ENCODE measurements at places on chromosomes 2 and 18. TPM values are rescaled to one million over a fixed set of nuclear protein-coding genes. Genes with fewer than 3 reads are reported as not detected.

- no peak for DNase-seq
Observed at GRCh38 chr2:23404426-23404825, 19.4 kb downstream of the KLHL29 start.

GRCh38 chr2:79596403-79596802 is 83.6 kb downstream of the CTNNA2 start:
- no peak for DNase-seq

DNA sequence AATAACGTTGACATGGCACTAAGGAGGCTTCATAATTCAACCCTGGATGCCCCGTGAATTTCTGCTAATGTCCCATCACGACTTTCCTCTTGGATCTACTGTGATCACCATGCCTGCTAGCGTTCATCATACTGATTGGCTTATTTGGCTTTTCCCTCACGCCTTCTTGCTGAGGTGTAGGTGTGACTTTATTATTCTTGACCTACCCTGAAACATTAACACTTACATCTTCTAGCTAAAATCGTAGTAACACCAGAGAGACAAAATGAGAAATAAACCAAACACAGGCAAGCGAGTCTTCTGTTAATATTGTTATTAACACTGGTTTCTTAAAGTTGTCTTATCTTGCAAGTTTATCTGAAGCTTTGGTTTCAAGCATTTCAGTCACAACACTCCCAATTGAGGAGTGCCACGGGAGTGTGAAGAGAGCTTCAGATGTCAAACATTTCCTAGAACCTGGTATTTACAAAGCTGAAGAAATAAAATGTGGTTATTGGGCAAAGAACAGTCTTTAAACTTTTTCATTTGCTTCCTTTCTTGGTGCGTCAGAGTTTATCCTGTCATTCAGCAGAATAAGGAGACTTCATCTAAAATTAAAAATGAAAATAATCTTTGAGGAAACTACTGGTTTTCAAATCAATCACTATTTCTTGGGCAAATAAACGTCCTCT is 15.4 kb upstream of the STAT1 start:
- DNase-seq = no peak

DNA sequence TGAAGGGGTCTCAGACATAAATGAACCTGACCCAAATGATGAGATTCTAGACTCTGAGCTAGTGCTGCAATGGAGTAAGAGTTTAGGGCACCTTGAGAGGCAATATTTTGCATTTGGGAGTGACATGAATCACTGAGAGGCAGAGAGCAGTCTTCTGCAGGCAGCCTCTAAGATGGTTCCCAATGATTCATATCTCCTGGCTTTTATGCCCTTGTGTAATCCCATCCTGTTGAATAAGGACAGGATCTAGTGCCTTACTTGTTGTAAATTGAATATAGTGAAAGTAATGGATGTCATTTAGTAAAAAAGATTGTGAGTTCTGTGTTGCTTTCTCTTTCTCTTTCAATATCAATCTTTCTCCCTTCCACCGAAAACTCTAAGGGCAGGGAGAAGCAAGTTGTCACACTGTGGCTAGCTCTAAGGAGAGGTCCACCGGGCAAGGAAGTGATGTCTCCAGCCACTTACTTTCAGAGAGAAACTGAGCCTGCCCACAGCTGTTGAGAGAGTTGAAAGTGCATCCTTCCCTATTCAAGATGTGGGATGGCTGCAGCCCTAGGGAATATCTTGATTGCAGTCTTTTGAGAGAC is 144.7 kb downstream of the TRIB2 start:
- DNase-seq = no peak

- DNase-seq = peak; percentile 9
Observed at GRCh38 chr2:222024932-222025880, 273.6 kb downstream of the PAX3 start.

DNA sequence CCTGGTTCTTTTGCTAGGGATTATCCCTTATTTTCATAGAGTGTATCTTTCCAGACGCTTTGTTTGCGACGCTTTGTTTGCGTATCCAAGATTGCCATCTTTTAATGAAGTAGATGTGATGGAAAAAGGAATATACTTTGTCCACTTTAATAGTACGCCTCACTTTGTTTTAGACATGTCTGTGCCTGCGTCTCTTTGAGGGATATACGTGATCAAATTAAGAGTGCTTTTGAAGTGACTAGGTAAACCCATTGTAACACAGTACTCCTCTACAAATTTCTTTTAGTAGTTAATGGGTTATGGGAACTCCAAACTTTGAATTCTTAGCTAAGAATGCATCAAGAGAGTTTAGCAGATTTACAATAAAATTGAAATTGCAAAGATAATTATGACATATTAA is 27.9 kb downstream of the ACSL3 start:
- DNase-seq = no peak

- no peak for DNase-seq
Observed at GRCh38 chr2:192216336-192216735, 21.6 kb upstream of the TMEFF2 start.

- DNase-seq = no peak
Observed at GRCh38 chr2:203871371-203871983, 3.9 kb downstream of the CTLA4 start.

Gene CROCC2
- not detected for total RNA-seq

Gene ZNF512
- 58.2 TPM for total RNA-seq

Gene CERKL
- total RNA-seq = 0.23 TPM

Gene HES6
- total RNA-seq = 152 TPM
